Right ventricle myocardium inferior (tissue), 1 donor: ENCODE measurements at places on chromosomes 4 and X. TPM values are rescaled to one million over a fixed set of nuclear protein-coding genes. Genes with fewer than 3 reads are reported as not detected.

DNA sequence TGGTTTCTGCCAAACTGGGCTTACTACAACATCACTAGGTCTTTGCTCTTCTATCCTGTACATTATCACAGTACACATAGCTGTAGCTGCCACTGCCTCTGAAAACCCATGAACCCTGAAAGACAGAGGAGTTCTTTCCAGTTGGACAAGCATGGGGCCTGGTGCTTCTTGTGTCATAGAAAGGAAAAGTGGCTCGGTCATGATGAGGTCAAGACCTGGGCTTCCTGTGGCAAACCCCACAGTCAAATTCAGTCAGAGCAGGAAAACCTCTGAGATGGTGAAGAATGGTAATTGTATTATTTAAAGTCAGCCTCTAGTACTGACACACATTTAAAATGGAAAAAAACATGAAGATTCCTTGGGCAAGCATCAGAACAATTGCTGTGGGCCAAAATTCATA, 133.3 kb upstream of the PRPS2 start:
- DNase-seq, result no peak

GRCh38 chrX:8672176-8672575, 59.8 kb downstream of the ANOS1 start:
- DNase-seq, result no peak

DNA sequence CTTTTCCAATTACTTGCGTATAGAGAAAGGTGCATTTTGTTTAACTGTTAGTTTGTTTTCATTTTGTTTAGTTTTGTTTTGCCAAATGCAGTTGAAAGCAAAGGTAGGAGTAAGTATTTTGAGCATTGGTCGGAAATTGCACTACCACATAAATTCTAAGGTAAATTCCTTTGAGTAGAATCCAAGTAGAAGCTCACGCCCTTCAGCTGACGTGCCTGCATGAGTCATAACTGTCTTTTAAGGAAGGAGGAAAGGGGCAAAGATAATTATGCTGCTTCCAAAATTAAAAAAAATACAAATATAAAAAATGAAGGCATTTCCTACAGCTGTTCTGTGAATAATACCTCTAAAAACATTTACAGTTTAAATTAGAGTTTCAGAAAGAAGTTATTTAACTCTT, 110.2 kb upstream of the MYOZ2 start:
- no peak for DNase-seq

Gene MAGEA2B
- total RNA-seq, result not detected
